ENCODE measurements at places on chromosomes 5 and 9.

- DNase-seq = no peak
Measured at GRCh38 chr9:130824643-130825350, 10.3 kb upstream of the ABL1 start.

- DNase-seq = no peak
Measured at GRCh38 chr5:73186976-73187375, 14.0 kb downstream of the TMEM174 start.

DNA sequence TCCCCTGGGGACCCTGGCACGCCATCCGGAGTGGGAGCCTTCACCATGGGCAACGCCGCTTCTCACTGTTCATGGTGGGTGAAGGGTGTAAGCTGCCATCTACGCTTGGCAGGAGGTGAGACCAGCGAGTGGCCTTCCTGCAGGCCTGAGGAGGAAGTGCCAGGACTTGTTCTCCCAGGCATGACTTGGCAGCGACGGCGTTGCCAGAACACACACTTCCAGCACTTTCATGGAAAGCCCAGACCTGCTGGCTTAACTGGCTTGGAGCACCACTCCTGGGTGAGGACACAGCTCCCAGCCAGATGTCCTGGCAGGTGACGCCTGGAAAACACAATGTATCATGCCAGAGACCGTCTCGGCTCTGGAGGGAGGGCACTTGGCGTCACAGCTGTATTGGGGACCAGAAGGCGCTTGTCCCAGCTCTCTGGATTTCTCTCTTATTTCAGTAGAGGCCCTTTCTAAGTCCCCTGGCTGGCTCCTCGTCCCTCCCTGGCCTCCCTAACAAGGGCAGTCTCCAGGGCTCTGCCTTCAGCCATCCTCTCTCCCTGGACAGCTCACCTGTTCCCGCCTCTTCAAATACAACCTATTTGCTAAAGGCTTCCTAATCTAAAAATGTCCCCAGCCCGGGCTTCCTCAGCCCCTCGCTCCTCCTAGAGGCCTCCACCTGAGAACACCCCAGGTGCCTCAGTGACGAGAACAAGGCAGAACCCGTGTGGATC lies 188.3 kb downstream of the OLFM1 start:
- no peak for DNase-seq

GRCh38 chr9:123360161-123361085 lies 4.4 kb downstream of the CRB2 start:
- DNase-seq = peak; percentile 25

- DNase-seq = no peak
Measured at GRCh38 chr5:133244242-133244641, 192.4 kb downstream of the HSPA4 start.

GRCh38 chr9:133513214-133514100 lies 11.3 kb downstream of the MYMK start:
- DNase-seq = no peak

DNA sequence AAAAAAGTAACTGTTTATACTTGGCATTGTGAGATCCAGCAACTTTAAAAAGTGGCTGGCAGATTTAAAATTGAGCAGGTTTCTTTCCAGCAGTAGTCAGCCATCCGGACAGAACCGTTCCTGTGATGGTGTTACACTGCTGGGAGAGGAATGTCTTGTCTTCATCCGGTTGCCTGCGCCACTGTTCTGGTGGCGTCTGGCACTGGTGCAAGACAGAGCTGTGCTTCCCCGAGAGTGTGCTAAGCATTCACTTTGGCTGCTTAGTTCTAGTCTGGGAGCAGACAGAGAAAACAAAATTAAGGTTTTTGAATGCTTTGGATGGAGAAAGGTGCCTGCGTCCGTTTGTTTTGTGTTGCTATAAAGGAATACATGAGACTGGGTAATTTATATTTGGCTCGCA lies 35.5 kb upstream of the CREBRF start:
- no peak for DNase-seq

DNA sequence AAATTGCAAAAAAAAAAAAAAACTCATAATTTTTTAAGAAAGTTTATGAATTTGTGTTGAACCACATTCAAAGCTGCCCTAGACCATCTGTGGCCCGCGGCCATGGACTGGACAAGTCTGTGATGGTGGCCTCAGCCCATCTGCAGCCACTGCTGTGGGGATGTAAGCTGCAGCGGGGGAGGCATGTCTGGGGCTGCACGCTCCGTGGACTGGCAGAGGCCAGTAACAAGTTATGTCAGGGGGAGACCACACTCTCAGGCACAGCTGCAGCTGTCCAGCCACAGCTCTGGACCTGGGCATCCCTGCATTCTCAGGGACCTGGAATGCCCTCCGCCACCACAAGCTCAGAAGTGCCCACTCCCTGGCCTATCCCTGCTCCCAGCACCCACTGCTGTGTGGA lies 1272.3 kb upstream of the CDH9 start:
- no peak for DNase-seq

DNA sequence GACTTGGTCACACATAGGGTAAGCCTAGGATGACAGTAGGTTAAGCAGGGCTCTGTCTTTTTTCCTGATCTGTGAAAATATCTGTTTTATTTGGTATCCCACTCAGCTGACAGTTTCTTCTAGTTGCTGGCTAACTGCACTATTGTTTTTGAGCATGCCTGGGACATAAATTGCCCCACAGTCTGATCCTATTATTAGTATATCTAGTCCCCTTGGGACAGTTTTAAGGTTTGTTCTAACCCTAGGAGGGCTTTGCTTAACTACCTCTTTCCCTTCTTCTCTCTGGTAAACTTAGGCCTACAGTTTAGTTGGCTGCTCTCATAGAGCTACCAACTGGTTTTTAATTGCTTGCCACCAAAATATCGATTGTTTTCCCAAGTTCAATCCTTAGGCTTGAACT lies 446.6 kb downstream of the ARHGEF28 start:
- DNase-seq = no peak

- no peak for DNase-seq
Measured at GRCh38 chr9:38051780-38052546, 17.1 kb downstream of the SHB start.

DNA sequence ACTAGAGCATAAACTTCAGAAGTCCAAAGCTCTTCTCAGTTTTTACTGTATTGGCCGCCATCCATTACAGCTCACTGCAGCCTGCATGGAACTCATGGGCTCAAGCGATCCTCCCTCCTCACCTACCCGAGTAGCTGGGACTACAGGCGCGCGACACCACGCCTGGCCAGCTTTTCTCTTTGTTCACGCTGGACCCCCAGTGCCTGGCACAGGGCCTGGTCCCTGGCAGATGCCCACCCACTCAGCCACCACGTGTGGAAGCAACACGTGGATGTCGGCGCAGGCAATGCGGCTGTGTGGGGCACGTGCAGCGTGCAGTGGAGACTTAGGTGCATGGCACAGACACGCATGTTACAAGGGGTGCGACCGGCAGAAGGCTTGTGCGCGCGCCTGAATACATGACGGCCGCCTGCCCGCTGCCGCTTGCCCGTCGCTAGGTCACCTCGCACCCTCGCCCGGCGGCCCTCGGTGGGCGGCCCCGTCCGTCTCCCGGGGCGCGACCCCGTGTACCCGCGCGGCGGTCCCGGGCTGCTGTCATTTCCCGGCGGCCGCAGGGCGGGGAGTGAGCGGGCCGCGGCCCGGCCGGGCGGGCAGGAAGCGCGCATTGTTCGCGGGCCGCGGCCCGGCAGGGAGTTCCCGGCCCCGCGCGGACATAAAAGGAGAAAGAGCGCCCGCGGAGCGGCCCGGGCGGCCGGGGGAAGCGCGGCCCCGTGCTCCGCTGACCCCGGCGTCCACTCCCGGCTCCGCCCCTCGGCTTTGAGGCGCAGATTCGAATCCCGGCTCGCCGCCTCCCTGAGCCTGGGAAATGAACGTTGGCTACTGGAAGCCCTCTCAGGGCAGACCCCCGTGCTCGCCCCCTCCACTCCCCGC lies 24.1 kb upstream of the PTGS1 start:
- DNase-seq = no peak

DNA sequence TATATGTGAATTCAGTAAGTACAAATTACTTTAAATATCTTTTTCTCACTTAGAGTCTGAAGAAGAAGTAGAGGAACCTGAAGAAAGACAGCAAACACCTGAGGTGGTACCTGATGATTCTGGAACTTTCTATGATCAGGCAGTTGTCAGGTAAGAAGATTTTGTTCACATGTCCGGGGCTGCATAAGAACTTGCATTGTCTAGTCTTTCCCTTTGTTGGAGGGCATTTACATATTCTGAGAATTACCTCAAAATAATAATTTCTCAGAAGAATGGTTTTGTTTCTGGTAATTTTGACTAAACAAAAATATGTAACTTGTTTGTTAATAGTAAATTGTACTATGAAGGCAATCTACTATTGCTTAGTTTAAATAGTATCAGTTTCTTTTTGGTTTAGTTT lies 23.7 kb downstream of the G3BP1 start:
- no peak for DNase-seq

DNA sequence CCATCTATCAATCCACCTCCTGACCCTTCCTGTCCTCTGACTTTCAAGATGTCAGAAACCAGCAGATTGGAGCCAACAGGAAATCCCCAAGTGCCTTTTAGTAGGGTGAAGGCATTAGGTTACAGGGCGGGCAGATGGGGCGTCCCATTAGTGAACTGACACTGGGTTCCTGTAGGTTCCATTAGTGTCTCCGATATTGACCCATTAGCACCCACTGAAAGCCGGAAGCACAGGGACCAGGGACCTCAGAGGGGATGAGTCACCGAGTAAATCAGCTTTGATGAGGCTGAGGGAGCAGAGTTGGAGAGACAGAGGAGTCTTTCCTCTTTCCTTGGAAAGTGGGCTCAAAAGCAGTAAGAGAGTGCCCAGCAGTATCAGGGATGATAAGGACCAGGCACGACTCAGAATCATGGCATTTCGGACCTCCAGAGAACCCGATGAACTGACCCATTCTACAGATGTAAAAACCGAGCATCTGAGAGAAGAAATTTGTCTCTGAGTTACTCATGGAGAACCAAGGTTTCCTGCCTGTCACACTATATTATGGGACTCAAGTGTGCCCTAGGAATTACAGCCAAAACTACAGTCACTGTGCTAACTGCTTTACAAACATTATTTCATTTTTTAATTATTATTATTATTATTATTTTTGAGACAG lies 47.2 kb upstream of the FABP6 start:
- no peak for DNase-seq

DNA sequence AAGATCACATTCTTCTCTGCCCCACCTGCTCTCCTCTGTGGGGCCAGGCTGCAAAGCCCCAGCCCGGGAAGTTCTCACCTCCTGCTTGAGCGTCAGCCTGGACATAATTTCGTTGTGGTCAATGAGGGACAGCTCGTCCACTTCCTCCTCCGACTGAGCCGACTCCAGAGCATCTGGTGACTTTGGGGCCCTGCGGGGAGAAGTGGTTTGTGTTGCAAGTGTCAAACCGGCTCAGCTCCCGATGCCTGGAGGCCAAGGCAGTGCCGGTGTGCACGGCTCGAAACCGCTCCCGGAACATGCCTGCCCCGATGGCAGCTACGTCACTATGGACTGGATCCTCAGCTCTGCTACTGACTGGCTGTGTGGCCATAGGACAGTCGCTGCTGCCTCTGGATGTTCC lies 52.8 kb downstream of the PRRT1B start:
- DNase-seq = peak; percentile 32

GRCh38 chr5:175032741-175033151 lies 308.4 kb downstream of the MSX2 start:
- DNase-seq = no peak

GRCh38 chr5:97735209-97735608 lies 552.2 kb upstream of the RIOK2 start:
- DNase-seq = no peak

- peak; percentile 90 for DNase-seq
Measured at GRCh38 chr5:76402886-76403765, at the start of gene IQGAP2. IQGAP2 (plus strand) TSS chr5:76403285; CDS start chr5:76403546, 261 bp downstream.

GRCh38 chr5:68519143-68519542 lies 303.6 kb downstream of the PIK3R1 start:
- DNase-seq = no peak

GRCh38 chr5:15282611-15283010 lies 217.4 kb upstream of the FBXL7 start:
- no peak for DNase-seq

DNA sequence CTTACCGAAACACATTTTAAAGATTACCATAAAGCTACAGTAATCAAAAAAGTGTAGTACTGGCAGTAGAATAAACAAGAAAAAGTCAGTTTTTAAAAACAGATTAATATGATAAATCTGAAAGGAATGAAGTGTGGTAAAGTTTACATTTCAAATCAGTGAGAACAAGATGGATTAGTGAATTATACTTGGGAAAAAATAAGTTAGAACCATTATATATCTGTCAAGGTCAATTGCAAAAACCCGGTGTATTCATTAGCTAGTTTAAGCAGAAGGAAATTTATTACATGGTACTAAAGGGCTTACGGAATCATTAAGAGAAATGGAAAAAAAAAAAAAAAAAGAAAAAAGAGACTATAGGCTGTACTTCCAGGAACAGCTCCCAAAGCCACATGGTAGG lies 164.3 kb downstream of the MUSK start:
- DNase-seq = no peak

DNA sequence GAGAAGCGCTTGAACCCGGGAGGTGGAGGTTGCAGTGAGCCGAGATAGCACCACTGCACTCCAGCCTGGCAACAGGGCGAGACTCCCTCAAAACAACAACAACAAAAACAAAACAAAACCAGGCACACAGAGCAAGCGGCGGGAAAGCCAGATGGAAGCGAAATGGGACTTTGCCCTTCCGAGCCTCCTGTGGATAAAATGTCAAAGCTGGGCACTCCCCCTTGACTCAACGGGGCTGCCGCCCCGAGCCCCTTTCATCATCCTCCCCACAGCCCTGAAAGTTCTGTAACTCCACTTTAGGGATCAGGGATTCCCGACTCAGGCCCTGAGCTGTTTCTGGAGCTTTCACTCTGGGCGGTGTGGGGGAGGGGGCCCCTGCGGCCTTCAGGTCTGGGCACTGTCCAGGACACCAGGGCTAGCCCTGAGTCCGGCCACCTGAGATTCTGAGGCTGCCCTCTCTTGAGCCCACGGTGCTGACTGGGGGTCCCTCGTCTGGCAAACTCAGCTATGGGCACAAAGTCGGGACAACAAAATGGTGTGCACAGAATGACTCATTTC lies 30.6 kb upstream of the OBP2B start:
- DNase-seq = no peak

DNA sequence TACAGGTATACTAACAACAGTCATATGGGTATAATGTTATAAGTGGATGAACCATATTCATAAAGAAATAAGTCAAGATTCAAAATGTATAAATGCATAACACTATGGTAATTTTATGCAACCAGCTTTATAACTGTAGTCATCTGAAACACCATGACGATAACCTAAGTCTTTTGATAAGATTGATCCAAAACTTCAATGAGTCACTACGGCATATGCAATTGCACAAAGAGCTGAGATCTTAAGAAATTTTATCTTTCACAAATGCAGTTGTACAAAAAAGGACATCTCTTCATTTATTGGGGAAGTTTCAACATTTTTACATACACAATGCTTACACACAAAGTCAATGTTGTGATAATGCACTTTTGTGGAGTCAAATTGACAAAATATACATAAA lies 20.3 kb downstream of the FAM81B start:
- no peak for DNase-seq

DNA sequence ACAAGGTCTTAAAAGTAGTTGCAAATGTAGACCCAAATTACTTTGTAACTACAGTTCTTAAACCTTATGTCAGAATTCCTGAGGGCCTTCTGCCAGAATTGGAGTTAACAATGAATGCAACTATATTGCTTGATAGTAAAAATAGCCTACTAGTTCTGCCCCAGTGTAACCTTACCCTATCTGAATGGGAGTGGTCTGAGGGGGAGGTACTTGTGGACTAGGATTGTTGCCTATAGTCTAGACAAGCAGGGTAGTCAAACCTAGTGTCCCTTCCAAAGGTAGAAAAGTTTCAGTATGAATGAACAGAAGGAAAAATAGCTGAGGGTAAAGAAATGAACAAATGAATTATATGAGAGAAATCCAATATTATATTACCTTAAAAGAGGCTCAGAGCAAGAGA lies 242.2 kb downstream of the PJA2 start:
- no peak for DNase-seq

GRCh38 chr9:123517512-123517911 lies 161.5 kb downstream of the CRB2 start:
- DNase-seq = no peak
